ENCODE measurements at places on chromosomes 13 and 19.
A peak's percentile ranks its signal among the peaks of the same experiment; 100 is the strongest.

- peak; percentile 27 for DNase-seq
Measured at GRCh38 chr13:48729856-48730255, 76.1 kb downstream of the CYSLTR2 start.

GRCh38 chr19:50893047-50893736 is 18.0 kb downstream of the KLK4 start:
- peak; percentile 23 for DNase-seq

- DNase-seq, result no peak
Measured at GRCh38 chr19:29630655-29631054, 24.6 kb downstream of the POP4 start.

DNA sequence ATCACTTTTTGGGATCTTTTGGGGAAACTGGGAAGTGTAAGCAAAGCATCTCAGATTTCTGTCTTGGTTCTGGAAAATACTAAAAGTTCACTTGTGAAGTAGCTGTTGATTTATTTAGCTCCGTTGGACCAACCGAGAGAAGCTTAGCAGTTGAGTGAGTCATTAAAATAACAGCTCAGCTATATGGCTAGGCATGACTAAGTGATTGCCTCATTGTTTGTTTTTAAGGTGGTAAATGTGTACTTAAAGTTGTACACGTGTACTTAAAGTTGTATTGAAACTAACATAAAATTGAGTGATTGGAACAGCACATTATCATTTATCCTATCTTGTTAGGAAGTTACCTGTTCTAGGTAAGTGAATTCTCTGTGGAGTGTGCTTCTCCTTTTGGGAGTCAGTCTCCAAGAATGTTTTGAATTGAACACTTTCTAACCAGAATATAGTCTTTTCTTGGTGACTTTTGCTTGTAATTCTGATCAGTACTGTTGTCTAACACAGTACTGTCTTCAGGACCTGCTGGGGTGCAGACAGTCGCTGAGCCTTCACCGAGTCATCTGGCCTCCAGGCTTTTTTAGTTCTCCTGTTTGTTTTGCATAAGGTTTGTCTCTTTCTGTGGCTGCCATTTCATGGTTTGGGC is 2.9 kb upstream of the DCUN1D2 start:
- DNase-seq, result peak; percentile 86

- DNase-seq, result no peak
Measured at GRCh38 chr19:17868669-17869068, 3.1 kb upstream of the SLC5A5 start.

DNA sequence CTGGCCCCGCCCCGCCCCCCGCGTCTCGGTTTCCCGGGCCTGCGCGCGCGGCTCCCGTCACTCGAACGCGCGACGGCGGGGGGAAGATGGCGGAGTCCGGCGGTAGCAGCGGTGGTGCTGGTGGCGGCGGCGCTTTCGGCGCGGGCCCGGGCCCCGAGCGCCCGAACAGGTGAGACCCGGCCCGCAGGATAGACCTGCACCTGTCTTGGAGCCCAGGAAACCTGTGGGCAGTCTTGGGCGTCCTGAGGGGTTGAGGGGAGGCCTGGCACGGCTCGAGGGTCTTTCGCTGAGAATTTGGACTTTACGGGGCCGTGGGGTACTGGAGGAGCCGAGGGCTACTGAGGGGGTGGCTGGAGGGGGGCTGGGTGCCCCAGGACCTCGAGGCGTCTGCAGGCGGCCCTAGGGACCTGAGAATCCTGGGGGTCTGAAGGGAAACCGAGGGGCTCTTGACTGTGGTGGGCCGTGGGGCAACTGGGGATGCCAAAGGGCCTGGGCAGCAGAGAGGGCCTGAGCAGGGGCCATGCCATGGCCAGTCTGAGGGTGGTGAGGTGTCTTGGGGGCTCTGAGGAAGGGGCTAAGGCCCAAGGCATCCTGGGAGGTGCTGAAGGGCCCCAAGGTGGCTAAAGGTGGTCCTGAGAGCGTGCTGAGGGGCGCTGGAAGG is at the start of gene KLHL26:
TSS of gene KLHL26 (plus strand) at position 60 of the 661 bp plus-strand sequence. CDS start at position 87, 27 bp downstream.
- no peak for DNase-seq

DNA sequence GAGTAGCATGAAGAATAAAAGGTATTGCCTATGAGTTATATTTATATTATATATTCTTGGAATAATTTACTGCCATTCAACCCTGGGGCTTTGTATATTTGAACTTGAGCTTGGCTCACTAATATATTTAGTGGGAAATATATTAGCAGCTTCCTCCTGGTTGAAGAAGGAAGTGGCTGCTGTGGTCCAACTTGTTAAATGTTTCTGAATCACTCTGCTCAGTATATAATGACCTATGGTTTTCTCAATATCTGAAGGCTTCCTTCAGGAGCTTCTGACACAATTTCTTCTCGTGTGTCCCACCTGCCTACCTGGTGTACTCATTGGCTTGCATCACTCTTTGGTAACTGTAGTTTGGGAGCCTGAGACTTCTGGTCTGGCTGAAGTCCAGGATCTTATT is 646.4 kb downstream of the TBC1D4 start:
- DNase-seq, result no peak

- DNase-seq, result no peak
Measured at GRCh38 chr19:2381148-2381820, 21.2 kb downstream of the TMPRSS9 start.

DNA sequence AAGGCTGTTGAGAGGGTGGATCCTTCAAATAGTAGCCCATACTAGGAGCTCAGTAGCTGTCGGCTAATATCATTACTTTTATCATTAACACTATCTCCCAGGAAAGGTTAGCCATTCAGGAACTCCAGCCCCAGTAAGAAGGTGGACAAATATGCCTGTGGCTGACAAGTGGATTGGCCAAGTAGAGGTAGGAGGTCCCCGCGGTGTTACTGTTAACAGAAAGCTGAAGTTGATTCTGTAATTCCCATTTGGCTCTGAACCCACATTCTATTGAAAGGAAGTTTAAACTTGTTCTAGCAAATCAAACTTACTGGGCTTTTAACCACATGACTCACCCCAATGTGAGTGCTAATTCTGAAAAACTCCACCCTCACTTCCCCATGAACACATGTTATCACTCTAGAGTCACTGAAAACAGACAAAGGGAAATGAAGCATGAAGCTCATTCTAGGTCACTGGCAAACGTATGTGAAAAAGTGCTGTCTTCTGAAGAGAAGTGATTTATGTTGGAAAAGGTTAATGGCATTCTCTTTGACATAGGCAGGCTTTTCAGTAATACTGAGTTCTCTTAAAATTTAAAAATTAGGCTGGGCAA is 273.5 kb downstream of the FGF14 start:
- no peak for DNase-seq

DNA sequence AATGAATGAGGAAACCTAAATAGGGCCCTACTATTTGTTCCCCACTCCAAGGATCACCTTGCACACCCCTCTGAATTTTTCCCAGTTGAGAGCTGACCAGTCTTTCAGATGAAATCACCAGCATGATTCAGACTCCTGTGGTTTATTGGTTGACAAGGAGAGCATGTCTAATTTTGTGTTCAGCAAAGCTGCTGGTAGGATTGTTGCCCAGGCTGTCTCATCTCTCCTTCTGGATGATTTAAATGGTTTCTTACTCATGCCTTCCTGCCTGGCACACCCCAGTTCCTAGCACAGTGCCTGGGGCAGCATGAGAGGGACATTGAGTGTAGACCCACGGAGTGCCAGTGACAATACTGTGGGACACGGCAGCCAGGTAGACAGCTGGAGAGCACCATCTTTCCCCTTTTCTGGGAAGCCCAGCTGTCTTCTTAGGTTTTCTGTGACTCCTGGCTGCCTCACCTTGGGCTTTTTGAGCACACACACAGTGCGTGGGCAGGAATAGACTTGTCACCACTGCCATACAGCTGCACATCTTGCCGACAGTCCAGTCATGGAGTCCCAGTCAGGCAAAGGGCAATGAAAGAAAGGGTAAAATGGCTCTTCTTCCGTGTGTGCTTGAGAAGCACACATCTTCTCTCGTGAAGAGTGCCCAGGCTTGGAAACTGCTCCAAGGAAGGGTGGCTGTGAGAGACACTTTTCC is 12.3 kb downstream of the FGF9 start:
- DNase-seq, result no peak

GRCh38 chr19:28126135-28126898 is 1086.6 kb downstream of the UQCRFS1 start:
- DNase-seq, result no peak

DNA sequence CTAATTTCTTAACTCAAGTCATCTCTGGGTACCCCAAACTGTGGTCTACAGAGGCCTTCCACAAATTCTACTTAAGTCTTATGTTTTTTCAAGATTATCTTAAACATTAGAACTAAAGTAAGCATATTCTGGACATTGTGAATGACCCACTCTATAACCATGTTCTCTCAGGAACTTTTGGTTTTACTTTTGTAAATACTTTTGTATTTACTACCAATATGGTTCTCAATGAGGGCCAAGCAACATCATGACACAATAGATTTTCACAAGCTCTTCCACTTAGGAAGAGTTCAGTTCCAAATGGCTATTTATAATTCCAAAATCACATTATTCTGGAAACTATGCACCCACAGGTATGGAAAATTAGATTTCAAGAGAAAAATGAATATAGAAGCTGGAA is 10.8 kb downstream of the DIAPH3 start:
- DNase-seq, result no peak

- DNase-seq, result no peak
Measured at GRCh38 chr13:48593536-48593935, 60.2 kb upstream of the CYSLTR2 start.

GRCh38 chr19:35556846-35557538 is 6.5 kb downstream of the ATP4A start:
- DNase-seq, result no peak

DNA sequence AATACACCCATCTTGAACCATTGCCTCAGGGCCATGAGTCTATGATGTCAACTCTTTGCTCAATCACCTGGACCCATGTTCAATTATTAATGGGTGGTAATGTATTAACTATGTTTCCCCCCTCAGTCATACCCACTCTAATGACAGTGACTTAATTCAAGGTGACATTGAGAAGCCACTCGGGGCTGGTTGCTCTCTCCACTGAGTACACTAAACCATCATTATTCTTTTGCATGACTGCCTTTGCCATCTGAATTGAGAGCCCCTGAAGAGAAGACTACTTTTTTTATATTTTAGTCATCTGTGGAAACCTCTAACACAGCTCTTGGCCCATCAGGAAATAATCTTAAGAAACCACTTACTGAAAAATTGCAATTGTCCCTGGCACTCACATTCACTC is 139.2 kb upstream of the SOX21 start:
- DNase-seq, result no peak

DNA sequence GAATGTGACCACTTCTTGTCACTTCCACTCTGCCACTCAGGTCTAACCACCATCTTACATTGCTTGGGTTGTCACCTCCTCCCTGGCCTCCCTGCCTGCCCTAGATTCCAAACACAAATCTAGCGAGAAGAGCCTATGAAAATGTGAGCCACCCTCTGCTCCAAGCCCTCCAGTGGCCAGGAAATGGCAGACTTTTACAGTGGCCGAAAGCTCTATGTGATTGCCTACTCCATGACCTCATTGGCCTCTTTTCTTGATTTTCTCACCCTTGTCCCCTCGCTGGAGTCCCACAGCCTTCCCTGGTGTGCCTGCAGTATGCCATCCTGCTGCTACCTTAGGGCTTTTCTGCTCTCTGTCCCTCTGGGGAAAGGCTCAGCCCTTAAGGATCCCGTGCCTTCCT is 84.2 kb downstream of the LRCH1 start:
- DNase-seq, result no peak

- no peak for DNase-seq
Measured at GRCh38 chr19:50016225-50016807, 8.9 kb downstream of the VRK3 start.

- peak; percentile 82 for DNase-seq
Measured at GRCh38 chr13:39375601-39376000, 227.4 kb downstream of the LHFPL6 start.

DNA sequence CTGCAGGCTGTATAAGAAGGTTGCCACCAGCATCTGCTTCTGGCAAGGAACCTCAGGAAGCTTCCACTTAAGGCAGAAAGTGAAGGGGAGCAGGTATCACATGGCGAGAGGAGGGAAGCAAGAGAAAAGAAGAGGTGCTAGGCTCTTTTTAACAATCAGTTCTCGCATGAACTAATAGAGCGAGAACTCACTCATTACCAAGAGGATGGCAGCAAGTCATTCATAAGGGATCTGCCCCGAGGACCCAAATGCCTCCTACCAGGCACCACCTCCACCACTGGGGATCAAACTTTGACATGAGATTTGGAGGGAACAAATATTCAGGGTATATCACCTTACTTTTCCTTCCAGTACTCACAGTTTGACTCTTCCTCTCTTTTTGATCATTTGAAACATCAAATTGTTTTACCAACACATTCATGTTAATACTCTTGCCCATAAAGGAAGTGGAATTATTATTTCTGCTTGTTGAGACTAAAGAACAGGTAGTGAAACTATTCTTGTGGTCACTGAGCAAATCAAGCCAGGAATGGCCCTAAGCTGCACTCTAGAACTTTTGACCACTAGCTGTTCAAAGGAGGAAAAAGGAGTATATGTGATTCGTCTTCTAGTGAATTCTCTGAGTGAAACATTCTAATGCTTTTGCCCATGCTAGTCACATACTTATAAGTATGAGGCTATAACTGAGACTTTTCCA is 45.0 kb downstream of the LACC1 start:
- DNase-seq, result no peak
